ENCODE measurements at places on chromosomes 7 and 10. TPM values are rescaled to one million over a fixed set of nuclear protein-coding genes. Genes with fewer than 3 reads are reported as not detected.

Gene CYP3A7
- not detected for total RNA-seq

- no peaks in the 10 kb centered on the region for H3K27me3 ChIP-seq
- no peak overlapping the region for H3K27ac ChIP-seq
- peaks cover 8% of the 10 kb centered on the region for H3K4me1 ChIP-seq
- H3K4me3 ChIP-seq = no peak overlapping the region
- H3K36me3 ChIP-seq = no peaks in the 10 kb centered on the region
- peak; percentile 50 for DNase-seq
Measured at GRCh38 chr10:77251297-77252013, 386.2 kb downstream of the KCNMA1 start.

- H3K4me3 ChIP-seq = no peak overlapping the region
- H3K27ac ChIP-seq = no peak overlapping the region
- no peak for DNase-seq
- H3K4me1 ChIP-seq = no peaks in the 10 kb centered on the region
- H3K27me3 ChIP-seq = no peaks in the 10 kb centered on the region
Measured at GRCh38 chr7:92508946-92509345, 19.4 kb downstream of the PEX1 start.

Gene MAT1A
- 4.3 TPM for total RNA-seq

DNA sequence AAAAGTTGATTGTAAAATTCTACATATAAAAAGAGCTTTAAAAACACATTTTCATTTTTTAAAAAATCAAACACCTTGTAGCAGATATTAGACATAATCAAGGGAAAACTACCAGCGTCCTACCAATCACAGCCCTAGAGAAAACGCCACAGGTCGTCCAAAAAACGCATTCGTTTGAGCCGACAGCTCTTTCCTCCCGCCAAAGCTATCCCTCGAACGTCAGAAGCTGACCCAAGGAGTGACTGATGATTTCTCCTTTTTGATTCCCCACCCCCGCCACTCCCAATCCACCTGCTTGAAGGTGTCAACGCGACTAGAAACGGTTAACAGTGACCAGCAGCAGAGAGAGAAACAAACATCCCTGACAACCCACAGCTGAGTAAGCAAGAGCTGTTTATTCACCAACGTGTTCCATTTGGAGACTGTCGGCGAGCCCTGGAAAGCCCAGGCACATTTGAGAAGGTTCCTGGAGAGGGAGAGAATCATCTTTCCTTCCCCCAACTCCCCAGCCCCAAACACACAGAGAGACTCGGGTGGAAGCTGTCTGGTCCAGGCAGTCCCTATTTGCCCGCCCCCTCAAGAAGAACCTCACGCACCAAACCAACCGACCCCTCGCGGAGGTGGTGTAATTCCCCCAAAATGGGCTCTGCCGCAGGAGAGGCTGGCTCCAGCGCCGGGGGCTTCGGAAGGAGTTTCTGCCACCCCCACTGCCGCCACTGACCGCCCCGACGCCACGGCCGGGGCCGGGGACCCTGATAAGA is 622 bp downstream of the CPEB3 start:
- H3K27me3 ChIP-seq = no peaks in the 10 kb centered on the region
- H3K4me3 ChIP-seq = peak overlapping the region; percentile 95
- H3K27ac ChIP-seq = peak overlapping the region; percentile 93

GRCh38 chr7:99089914-99090629 is 53.8 kb downstream of the SMURF1 start:
- H3K27ac ChIP-seq = peak overlapping the region; percentile 26
- H3K4me1 ChIP-seq = peaks cover 7% of the 10 kb centered on the region
- H3K4me3 ChIP-seq = no peak overlapping the region

Gene GIMAP6
- 0.18 TPM for total RNA-seq

GRCh38 chr7:139658908-139659675 is 118.7 kb downstream of the HIPK2 start:
- H3K4me1 ChIP-seq = peaks cover 36% of the 10 kb centered on the region
- no peak for DNase-seq
- no peaks in the 10 kb centered on the region for H3K27me3 ChIP-seq

DNA sequence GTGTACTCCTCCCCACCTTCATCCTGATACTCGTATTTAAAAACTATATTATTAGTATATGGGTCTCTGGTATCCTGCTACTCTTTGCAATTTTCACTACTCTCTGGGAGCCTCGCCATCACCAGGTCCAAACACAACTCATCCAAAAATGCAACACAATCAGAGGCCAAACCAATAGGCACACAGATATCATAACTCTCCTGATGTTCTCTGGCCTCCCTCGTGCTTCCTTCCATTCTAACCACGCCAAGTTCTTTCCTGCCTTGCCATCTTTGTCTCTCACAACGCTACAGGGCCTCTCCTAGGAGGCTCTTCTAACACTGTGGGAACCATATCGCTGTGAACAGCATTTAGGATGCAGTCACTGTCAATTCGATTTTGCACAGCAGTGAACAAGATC is 7.3 kb downstream of the RHEB start:
- H3K36me3 ChIP-seq = no peaks in the 10 kb centered on the region
- H3K27me3 ChIP-seq = no peaks in the 10 kb centered on the region
- no peak overlapping the region for H3K4me3 ChIP-seq

Gene MBL2
- not detected for total RNA-seq

- no peak overlapping the region for H3K4me3 ChIP-seq
- no peaks in the 10 kb centered on the region for H3K36me3 ChIP-seq
- no peak overlapping the region for H3K27ac ChIP-seq
- H3K4me1 ChIP-seq = peaks cover 18% of the 10 kb centered on the region
- no peaks in the 10 kb centered on the region for H3K27me3 ChIP-seq
Measured at GRCh38 chr10:80552151-80552646, 14.5 kb downstream of the SH2D4B start.

GRCh38 chr7:15937571-15937970 is 251.1 kb upstream of the MEOX2 start:
- H3K27me3 ChIP-seq = peaks cover 16% of the 10 kb centered on the region
- no peak for DNase-seq
- H3K4me1 ChIP-seq = peaks cover 19% of the 10 kb centered on the region
- H3K4me3 ChIP-seq = no peak overlapping the region

Gene IQUB
- 0.71 TPM for total RNA-seq

DNA sequence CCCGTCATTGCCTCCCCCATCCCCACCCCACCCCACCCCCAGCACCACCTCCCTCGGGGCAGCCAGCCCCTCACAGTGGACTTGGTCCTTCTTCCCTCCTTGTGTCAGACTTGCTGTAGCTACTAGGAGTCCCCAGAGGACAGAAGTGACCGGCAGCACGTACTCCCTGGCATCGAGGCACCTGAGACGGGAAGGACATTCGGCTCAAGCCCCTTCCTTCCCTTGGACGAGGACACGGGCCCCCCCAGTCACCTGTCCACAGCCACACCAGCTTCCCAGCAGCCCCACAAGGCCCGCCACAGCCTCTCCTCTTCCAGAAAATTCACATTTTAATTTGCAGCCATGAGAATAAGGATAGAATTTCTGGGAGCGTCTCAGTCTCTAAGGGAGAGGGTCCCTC is 267.8 kb upstream of the SHH start:
- H3K36me3 ChIP-seq = peaks cover 34% of the 10 kb centered on the region
- H3K4me3 ChIP-seq = no peak overlapping the region
- peaks cover 4% of the 10 kb centered on the region for H3K27me3 ChIP-seq
- no peaks in the 10 kb centered on the region for H3K4me1 ChIP-seq

Gene FAM149B1
- 19.8 TPM for total RNA-seq

Data from WTC11 (cell line).